ENCODE measurements at places on chromosomes 7 and 10.

DNA sequence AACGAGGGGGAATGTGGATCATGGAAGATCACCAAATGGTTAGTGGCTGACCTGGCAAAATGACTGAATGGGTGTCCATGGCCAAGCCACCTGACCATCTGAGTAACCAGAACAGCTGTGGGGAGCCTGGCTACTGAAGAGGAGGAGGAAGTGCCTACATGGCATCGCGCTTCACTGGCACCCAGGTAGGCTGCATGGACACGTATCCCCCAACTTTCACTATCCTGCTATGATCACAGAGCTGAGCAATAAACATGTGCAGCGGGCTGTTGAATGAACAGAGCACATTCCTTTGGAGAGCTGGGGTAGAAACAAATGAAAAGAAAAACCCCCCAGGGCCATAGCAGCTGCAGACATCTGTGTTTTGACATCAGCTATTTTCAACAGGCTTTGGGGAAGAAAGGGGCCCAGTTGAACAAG, 6.5 kb downstream of the AKR1B1 start:
- no peak for DNase-seq

GRCh38 chr10:111392159-111392558, 315.3 kb downstream of the ADRA2A start:
- DNase-seq, result no peak

- no peak for DNase-seq
These were observed 56.3 kb downstream of the NUDCD3 start for GRCh38 chr7:44434201-44434600.

GRCh38 chr10:130234171-130234965, 98.2 kb downstream of the GLRX3 start:
- DNase-seq, result no peak

DNA sequence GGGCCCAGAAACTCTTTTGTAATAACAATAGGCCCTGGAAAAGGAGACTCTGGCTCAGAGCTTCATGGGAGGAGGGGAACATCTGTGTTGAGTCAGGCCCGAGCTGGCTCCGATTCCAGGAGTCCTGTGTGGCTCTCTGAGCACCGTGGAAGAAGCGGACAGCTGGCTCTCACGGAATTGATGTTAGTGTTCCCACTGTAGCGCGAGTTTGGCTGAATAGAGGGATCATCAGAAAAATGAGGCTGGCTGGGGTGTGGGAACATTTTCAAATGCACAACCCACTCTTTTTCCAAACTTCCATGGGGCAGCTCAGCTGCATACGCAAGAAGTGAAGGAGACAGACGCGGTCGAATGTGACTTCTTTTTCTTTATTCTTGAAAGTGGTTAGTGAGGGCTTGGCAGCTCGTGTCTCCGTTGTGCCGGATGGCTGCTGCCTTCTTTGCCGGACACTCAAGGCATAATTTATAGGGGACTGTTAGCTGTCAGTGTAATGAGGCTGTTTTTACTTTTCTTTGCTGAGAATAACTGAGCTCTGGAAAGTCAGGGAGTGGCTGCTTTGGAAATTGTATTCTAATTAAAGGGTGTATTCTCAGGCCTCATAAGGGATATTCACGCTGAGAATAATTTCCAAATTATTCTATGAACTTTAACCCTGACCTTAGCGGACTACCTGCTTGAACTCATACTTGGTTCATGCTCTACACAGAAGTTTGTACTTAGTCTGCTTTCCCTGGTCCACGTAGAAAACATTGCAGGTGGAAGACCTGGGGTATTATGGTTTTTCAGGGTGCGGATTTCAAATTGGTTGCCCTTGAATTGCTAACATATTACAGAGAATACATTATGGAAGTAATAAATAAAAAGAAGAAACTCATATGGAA, 23.1 kb downstream of the MDFIC start:
- DNase-seq, result no peak

- DNase-seq, result no peak
These were observed 39.1 kb downstream of the GOLGA7B start for GRCh38 chr10:97888641-97889262.

DNA sequence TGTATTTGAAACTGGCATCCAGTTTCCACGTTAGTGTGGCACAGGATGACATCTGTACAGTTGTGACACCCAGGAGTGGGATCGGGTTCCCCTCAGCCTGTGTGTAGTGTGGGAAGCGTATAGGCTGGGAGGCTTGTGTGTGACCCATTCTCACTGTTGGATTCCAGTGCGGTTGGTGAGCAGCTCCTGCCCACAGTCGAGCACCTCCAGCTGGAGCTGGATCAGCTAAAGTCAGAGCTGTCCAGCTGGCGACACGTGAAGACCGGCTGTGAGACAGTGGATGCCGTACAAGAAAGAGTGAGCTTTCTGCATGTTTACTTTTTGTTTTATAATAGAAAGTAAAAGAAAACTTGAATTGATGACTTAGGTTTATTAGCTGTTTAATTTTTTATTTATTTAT, 18.7 kb upstream of the GET4 start:
- DNase-seq, result no peak

DNA sequence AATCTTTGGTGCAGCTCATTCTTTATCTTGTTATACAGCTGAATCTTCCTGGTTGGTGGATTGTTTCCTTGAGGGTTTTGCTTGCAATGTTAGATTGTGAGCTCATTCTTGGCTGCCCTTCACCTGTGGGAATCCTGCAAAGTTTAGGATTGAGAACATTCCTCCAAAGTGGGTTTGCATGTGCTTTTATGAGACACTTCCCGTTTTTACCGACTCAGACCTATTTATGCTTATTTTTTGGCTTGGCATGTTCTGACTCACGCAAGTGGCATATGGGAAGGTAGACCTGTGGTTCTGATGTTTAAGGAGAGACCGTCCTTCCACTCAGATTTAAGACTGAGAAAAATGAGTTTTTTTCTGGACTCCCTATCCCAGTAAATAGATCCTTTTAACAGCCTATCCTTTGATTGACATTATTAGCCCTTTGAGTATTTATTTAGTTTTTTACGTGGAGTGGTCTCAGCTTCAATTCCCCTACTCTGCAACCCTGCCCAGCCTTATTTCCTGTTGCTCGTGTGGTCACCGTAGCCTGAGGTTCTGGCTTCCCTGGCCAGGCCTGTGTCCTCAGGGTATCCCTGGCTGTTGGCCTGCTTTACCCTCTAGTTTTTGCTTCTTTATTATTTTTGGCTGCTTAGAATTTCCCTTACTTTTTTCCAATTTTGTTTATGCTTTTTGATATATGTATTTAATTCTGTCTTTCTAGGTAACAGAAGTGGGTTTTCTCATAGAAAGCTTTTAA, 13.4 kb upstream of the PRF1 start:
- DNase-seq, result no peak

GRCh38 chr7:126608339-126608776, 644.4 kb downstream of the GRM8 start:
- no peak for DNase-seq

DNA sequence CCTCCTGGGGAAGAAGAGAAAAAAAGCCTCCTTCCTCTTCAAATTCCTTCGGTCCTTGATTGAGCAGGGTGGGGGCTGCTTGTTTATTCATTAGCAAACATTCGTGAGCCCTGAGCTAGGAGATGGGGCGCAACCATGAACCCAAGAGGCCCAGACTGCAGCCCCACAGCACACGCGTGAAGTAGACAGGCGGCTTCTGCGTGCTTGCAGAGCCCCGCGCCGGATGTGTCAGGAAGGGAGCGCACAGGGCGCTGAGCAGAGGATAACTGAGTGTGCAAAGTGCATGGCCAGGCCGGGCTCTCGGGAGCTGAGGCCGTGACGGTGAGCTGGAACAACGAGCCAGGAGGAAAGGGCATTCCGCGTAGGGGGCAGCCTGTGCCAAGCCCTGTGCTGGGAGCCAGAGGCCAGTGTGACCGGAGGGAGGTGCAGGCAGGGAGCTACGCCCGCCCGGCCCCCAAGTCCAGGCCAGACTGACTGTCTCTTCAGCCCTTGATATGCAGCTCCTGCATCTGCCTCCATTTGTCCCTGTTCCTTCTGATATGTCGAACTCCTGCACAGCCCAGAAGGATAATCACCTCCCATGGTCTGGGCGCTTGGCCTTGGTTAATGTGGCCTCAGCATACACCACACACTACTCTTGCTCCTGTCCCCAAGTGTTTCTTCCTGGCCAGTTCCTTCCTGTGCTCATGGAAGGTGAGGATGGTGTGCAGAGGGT, 4.6 kb downstream of the FOXL3 start:
- DNase-seq, result no peak

DNA sequence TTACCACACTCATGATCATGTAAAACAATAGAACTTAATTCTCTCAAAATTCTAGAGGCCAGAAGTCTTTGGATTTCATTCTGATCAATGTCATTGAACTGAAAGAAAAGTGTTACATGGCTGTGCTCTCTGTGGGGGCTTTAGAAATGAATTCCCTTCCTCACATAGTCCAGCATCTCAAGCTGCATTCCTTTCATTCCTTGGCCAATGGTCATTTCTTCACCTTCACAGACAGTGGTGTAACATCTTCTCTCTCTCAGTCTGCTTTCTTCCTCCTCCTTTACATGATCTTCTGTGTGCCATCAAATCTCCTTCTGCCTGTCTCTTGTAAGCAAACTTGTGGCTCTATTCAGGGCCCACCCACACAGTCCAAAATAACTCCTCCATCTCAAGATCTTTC, 735.3 kb downstream of the SUGCT start:
- DNase-seq, result no peak

DNA sequence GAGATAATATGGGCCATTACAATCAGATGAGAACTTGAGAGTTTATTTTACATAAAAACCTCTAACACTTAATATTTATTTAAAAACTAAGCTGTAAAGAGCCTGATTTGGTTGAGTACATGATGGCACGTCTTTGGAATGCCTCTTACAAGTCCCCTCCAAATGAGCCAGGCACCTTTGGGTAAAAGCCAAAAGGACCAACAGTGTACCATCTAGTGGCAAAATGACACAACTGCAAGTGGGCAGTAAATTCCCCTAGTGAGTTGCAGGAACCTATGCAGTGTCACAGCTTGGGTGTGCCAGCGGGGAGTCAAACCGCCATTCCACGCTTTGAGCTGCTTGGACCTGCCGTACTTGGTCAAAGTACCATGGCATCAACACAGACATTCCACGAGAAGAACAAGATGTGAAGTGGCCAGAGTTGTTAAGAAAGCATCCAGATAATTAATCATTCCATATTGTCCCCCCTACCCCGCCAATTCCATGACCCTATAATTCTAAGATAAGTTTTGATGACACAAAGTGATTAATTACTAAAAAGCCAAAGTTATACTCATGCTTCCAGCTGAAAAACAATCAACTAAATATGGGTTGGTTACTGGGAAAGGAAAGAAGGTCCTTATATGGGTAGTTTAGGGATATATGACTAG, 115.2 kb downstream of the SORBS1 start:
- no peak for DNase-seq

- no peak for DNase-seq
These were observed 20.8 kb upstream of the NRP1 start for GRCh38 chr10:33355274-33355673.

DNA sequence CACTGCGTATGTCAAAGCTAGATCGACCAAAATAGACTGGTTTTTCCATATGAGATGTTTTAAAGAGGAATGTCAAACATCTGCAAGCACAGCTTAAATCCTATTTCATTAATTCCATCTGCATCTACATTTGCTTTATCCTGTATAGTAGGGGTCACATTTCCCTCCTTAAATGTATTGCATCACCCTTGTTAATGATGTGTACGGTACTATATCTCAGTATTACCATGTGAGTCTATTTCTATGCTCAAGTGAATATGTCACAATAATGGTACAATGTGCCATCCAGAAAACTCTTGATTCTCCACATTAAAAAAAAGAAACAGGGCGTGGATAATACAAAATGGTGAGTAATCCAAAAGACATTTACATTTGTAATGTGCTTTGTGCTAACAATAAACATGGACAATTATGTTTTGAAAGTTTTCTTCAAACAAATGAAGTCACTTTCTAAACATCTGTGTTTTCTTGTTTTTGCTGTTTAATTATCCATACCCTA, 56.6 kb downstream of the TWIST1 start:
- no peak for DNase-seq

GRCh38 chr7:151687523-151688235, 168.0 kb upstream of the RHEB start:
- no peak for DNase-seq

- peak; percentile 84 for DNase-seq
These were observed 40.7 kb downstream of the TARP start for GRCh38 chr7:38232502-38233366.

- DNase-seq, result no peak
These were observed 156.8 kb downstream of the FAM107B start for GRCh38 chr10:14617852-14618251.

DNA sequence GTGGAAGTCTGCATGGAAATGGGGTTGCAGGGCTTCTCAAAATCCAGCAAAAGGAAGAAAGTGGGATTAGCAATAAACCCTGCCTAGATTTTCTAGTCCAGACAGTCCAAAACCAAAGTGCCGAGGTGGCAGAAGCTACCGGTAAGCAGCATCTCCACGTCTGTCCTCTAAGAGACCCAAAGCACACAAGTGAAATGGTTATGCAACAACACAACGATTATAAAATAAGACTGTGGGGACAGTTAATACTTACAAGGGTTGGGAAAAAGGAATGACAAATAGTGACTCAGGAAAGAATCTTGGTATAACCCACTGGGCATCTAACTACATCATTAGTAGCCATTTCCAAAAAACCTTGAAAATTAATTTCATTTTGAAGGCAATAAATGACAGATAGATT, 24.7 kb downstream of the CREB3L2 start:
- DNase-seq, result no peak

DNA sequence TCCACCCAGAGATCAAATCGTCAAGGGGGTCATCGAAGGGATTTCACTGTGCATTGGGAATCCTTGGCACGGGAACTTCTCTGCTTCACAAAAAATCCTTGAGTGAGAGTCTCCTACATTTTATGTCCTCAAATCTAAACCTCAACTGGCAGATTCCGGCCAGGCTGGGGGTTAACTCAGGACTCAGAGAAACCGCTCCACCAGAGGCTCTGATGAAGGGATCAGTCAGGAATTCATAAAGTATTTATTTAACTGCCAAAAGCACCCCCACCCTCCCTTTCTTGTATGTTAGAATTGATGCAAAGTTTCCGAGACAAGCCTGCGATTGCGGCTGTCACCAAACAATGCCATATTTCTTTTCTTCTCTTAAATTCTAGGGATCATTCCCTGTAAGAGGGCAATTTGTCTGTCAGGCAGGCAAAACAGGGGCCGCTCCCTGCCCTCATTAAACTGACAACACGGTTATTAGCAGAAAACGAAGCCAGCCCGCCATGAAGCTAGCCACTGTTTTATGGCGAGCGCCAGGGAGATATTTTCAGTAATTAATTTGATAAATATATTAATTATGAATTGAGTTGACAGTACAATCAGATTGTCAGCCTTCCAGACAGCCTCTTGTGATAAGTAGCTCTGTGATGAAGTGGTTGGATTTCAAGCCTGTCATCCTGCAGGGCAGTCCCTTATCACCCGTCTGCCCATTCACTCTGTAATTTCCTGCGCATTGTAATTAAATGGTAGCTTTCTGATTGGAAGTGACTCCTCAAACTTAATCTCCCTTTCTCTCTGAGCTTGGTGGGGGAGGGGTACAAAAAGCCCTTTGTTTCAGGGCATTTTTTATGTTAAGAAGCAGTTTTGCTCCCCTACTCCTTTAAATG, 153.0 kb upstream of the GPR26 start:
- no peak for DNase-seq
